ENCODE measurements at places on chromosomes 7 and 10. TPM values are rescaled to one million over a fixed set of nuclear protein-coding genes. Genes with fewer than 3 reads are reported as not detected.
A peak's percentile ranks its signal among the peaks of the same experiment; 100 is the strongest.

The ZNF655 gene
- 58.9 TPM for total RNA-seq

GRCh38 chr10:118626953-118627352 lies 31.5 kb upstream of the PRLHR start:
- no peak overlapping the region for H3K4me3 ChIP-seq
- no peak for DNase-seq
- no peaks in the 10 kb centered on the region for H3K4me1 ChIP-seq
- peaks cover 21% of the 10 kb centered on the region for H3K27me3 ChIP-seq
- no peaks in the 10 kb centered on the region for H3K36me3 ChIP-seq
- H3K27ac ChIP-seq, result no peak overlapping the region

- no peak for DNase-seq
- peaks cover 3% of the 10 kb centered on the region for H3K36me3 ChIP-seq
- no peak overlapping the region for H3K4me3 ChIP-seq
- no peaks in the 10 kb centered on the region for H3K27me3 ChIP-seq
- no peak overlapping the region for H3K27ac ChIP-seq
Observed at GRCh38 chr7:2575733-2576340, 17.1 kb downstream of the IQCE start.

The TASOR2 gene
- total RNA-seq, result 41.6 TPM

GRCh38 chr10:65550761-65551160 lies 1375.1 kb upstream of the LRRTM3 start:
- no peak overlapping the region for H3K4me3 ChIP-seq
- DNase-seq, result no peak
- no peak overlapping the region for H3K27ac ChIP-seq
- H3K27me3 ChIP-seq, result no peaks in the 10 kb centered on the region
- H3K4me1 ChIP-seq, result no peaks in the 10 kb centered on the region
- no peaks in the 10 kb centered on the region for H3K36me3 ChIP-seq

DNA sequence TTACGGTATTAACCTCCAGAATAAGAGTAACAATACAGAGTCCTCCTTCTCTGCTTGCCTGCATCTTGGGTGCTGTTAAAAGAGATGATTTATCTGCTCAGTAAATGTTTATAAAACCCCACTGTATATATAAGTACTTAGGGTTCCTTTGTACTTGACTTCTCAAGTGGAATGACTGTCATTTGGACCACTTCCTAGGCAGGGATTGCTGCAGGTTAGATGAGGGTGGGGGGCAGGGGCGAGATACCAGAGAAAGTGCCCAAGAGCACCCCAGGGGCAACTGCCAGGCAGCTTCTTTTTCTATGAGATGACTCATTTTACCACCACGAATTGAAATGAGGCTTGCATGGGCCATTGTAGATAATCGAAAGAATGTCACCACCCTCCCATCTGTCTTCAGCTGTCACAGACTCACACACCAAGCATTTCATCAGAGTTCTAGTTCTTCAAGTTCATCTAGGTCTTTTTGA lies 421.9 kb upstream of the GALNT17 start:
- H3K4me1 ChIP-seq, result no peaks in the 10 kb centered on the region
- no peaks in the 10 kb centered on the region for H3K27me3 ChIP-seq
- no peak for DNase-seq
- H3K4me3 ChIP-seq, result no peak overlapping the region
- H3K27ac ChIP-seq, result no peak overlapping the region

The PLEKHS1 gene
- under 0.01 TPM for total RNA-seq

- DNase-seq, result no peak
- H3K4me1 ChIP-seq, result peaks cover 78% of the 10 kb centered on the region
- peaks cover 3% of the 10 kb centered on the region for H3K36me3 ChIP-seq
- peak overlapping the region; percentile 92 for H3K27ac ChIP-seq
- no peaks in the 10 kb centered on the region for H3K27me3 ChIP-seq
- peak overlapping the region; percentile 6 for H3K4me3 ChIP-seq
Observed at GRCh38 chr7:100211342-100211780, 8.4 kb upstream of the PVRIG start.

DNA sequence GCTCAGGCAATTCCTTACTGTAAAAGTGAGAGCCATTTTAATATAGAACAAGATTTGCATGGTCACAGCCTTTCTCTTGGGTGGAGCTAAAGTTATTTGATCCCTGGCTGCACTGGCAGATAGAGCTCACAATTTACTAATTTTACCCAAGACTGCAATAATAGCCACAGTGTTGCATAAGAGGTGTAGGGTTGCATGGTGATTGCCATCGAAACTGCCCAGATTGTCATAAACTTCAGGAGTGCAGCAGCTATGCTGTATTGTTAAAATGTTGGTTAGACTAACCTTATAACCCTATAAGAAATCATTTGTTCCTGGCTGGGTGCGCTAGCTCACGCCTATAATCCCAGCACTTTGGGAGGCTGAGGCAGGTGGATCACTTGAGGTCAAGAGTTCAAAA lies 50.0 kb downstream of the VCL start:
- H3K4me3 ChIP-seq, result no peak overlapping the region
- no peak overlapping the region for H3K27ac ChIP-seq
- no peak for DNase-seq
- no peaks in the 10 kb centered on the region for H3K4me1 ChIP-seq
- no peaks in the 10 kb centered on the region for H3K36me3 ChIP-seq

The DEPP1 gene
- total RNA-seq, result 12.2 TPM

DNA sequence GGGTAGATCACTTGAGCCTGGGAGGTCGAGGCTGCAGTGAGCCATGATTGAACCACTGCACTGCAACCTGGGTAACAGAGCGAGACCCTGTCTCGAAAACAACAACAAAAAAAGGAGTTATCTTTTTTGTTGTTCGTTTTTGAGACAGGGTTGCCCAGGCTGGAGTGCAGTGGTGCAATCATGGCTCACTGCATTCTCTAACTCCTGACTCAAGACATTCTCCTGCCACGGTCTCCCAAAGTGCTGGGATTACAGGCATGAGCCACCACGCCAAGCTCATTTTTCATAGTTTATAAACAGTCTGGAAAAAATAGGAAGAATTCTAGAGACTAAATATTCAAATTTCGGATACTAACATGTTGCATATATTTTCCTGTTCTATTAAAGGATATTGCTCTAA lies 29.4 kb downstream of the SFXN4 start:
- peaks cover 12% of the 10 kb centered on the region for H3K4me1 ChIP-seq
- H3K36me3 ChIP-seq, result peaks cover 18% of the 10 kb centered on the region
- DNase-seq, result no peak
- no peak overlapping the region for H3K4me3 ChIP-seq
- peak overlapping the region; percentile 57 for H3K27ac ChIP-seq
- H3K27me3 ChIP-seq, result no peaks in the 10 kb centered on the region

GRCh38 chr10:114565066-114565465 lies 93.0 kb downstream of the ABLIM1 start:
- no peak for DNase-seq
- H3K36me3 ChIP-seq, result no peaks in the 10 kb centered on the region
- no peaks in the 10 kb centered on the region for H3K27me3 ChIP-seq
- no peak overlapping the region for H3K27ac ChIP-seq
- no peak overlapping the region for H3K4me3 ChIP-seq

The TBX20 gene
- 0.09 TPM for total RNA-seq

GRCh38 chr7:133155146-133155545 lies 73.3 kb upstream of the CHCHD3 start:
- H3K4me1 ChIP-seq, result no peaks in the 10 kb centered on the region
- H3K27me3 ChIP-seq, result no peaks in the 10 kb centered on the region
- H3K4me3 ChIP-seq, result no peak overlapping the region
- no peak for DNase-seq
- no peak overlapping the region for H3K27ac ChIP-seq

The TMEM213 gene
- 0.05 TPM for total RNA-seq

The CLCN1 gene
- 0.09 TPM for total RNA-seq

- no peaks in the 10 kb centered on the region for H3K36me3 ChIP-seq
- no peaks in the 10 kb centered on the region for H3K4me1 ChIP-seq
- H3K27ac ChIP-seq, result no peak overlapping the region
Observed at GRCh38 chr7:53638517-53638916, 603.1 kb downstream of the POM121L12 start.

DNA sequence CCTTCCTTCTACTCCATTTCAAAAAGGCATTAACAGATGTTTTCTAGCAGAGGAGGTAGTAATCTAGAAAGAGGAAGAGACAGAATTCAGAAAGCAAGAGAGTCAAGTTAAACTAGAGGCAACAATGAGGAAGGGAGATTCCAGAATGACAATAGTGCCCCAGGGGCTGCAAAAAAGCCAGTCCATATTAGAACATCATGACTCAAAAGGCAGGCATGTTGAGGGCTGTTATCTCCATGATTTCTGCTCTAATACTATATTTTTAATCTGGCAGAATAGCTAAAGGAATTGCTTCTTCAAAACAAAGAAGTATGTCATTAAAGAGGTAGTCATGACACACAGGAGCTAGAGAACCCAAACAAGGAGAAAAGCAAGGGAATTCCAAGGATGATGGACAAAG lies 599.6 kb downstream of the INHBA start:
- H3K27ac ChIP-seq, result no peak overlapping the region
- H3K4me3 ChIP-seq, result no peak overlapping the region
- H3K36me3 ChIP-seq, result no peaks in the 10 kb centered on the region
- no peaks in the 10 kb centered on the region for H3K27me3 ChIP-seq
- no peaks in the 10 kb centered on the region for H3K4me1 ChIP-seq
- no peak for DNase-seq

The SFXN4 gene
- 18.5 TPM for total RNA-seq

The MALRD1 gene
- total RNA-seq, result 2.5 TPM

- H3K27ac ChIP-seq, result no peak overlapping the region
- no peaks in the 10 kb centered on the region for H3K36me3 ChIP-seq
- no peaks in the 10 kb centered on the region for H3K4me1 ChIP-seq
- no peaks in the 10 kb centered on the region for H3K27me3 ChIP-seq
- DNase-seq, result peak; percentile 8
Observed at GRCh38 chr10:48885376-48885775, 54.3 kb downstream of the LRRC18 start.

The TSPAN33 gene
- total RNA-seq, result 29.2 TPM

The NKX2-3 gene
- total RNA-seq, result 0.05 TPM

- peaks cover 2% of the 10 kb centered on the region for H3K4me1 ChIP-seq
- H3K27ac ChIP-seq, result no peak overlapping the region
- no peak for DNase-seq
- no peaks in the 10 kb centered on the region for H3K36me3 ChIP-seq
- H3K27me3 ChIP-seq, result no peaks in the 10 kb centered on the region
Observed at GRCh38 chr10:52213321-52213752, 100.7 kb upstream of the DKK1 start.

GRCh38 chr10:43114743-43115611 lies 23.3 kb upstream of the CSGALNACT2 start:
- no peak overlapping the region for H3K4me3 ChIP-seq
- H3K27ac ChIP-seq, result no peak overlapping the region
- H3K36me3 ChIP-seq, result no peaks in the 10 kb centered on the region
- peaks cover 3% of the 10 kb centered on the region for H3K4me1 ChIP-seq
- no peak for DNase-seq

- H3K27me3 ChIP-seq, result no peaks in the 10 kb centered on the region
- peak overlapping the region; percentile 35 for H3K4me3 ChIP-seq
- peaks cover 20% of the 10 kb centered on the region for H3K36me3 ChIP-seq
- DNase-seq, result no peak
Observed at GRCh38 chr10:72080042-72080975, 8.0 kb downstream of the SPOCK2 start.

The CPN1 gene
- not detected for total RNA-seq

- H3K27ac ChIP-seq, result no peak overlapping the region
- H3K4me1 ChIP-seq, result no peaks in the 10 kb centered on the region
- no peaks in the 10 kb centered on the region for H3K36me3 ChIP-seq
- DNase-seq, result no peak
Observed at GRCh38 chr10:49700997-49701396, 21.5 kb downstream of the C10orf53 start.

All from thymus (tissue), 14 donors.